Fibroblast of skin of scalp (primary cell): ENCODE measurements at places on chromosomes 12 and 14.
A peak's percentile ranks its signal among the peaks of the same experiment; 100 is the strongest.

DNA sequence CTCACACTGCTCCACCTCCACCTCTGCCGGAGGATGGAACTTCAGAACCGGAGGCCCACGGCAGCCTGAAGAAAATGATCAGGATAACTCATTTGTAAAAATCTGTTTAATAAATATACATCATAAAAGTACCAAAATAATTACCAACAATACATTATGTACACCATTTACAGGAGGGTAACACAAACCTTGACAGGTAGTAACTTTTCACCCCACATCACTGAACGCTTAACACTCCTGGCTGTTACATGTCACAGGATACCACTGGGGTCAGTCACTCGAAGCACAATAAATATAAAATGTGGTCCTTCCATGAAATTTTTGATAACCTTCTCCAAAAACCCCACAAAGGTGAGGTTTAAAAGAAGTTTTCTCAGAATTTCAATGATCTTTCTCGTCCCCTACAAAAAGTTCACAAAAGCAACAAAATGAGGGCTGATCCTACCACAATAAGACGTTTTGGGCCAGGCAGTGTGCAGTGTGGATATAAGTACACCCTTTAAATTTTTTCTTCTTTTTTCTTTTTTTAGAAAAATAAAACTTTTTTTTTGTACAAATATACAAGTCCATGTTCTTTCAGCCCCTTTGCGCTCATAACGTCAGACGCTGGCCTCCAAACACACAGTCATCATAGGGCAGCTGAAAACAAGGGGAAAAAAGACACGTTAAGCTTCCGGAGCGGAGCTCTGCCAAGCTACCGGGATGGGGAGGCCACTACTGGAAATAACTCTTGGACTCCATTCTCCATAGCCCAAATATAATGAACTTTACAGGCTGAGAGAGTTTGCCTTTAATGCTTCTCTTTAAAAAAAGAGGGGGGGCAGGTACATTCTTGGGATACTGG, 2.9 kb downstream of the NFKBIA start:
- DNase-seq: no peak

- DNase-seq: peak; percentile 67
These were observed 3.2 kb downstream of the BIN2 start for GRCh38 chr12:51320695-51321320.

- no peak for DNase-seq
These were observed 41.7 kb downstream of the TRAFD1 start for GRCh38 chr12:112167031-112167461.

DNA sequence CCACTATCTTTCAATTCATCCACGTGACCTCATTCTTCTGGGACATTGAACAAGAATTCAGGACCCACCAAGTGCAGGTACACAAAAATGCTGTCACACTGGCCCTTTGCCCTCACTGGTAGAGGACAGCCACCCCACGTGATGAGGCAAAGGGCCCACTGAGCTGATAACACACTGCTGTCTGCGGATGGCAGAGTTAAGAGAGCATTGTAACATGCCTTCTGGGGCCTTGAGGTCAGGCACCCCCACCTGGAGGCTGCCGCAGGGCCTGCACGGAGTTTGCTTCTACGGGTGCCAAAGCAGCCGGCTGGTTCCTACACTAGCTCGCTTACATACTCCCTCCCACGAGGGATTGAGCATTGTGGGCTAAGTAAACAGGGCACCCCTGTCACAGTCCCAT, 101.0 kb downstream of the LRIG3 start:
- no peak for DNase-seq

DNA sequence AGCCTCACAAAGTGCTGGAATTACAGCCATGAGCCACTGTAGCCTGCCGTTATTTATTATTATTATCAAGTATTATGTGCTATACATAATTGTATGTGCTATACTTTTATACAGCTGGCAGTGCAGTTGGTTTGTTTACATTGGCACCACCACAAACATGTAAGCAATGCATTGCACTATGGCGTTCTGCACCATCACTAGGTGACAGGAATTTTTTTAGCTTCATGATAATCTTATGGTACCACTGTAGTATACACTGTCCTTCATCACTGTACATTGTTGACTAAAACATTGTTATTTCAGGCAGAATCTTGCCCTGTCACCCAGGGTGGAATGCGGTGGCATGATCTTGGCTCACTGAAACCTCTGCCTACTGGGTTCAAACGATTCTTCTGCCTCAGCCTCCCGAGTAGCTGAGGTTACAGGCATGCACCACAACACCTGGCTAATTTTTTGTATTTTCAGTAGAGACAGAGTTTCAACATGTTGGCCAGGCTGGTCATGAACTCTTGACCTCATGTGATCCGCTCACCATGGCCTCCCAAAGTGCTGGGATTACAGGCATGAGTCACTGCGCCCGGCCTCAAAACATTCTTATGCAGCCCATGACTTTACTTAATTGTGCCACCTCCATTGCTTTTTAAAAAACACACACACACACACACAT, 17.1 kb downstream of the MRPL42 start:
- DNase-seq: peak; percentile 48

DNA sequence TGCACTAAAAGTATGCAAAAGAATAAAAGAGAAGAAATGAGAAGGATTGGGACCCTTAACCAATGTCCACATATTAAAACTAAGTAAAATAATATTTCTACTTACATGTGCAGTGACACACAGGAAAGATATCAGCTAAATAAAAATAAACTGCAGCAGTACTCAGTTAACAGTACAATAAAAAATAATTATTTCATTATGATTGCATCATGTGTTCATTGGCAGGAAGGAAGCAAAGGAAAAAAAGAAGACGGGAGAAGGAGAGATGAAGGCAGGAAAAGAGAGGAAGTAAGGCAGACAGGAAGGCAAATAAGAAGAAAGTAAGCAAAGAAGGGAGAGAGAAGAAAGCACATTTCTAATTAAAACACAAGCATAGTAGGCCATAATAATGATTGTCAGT, 33.0 kb downstream of the RASSF9 start:
- DNase-seq: peak; percentile 63

- DNase-seq: no peak
These were observed 5.7 kb upstream of the SUSD6 start for GRCh38 chr14:69605738-69606137.

- DNase-seq: no peak
These were observed 78.8 kb downstream of the RPS6KA5 start for GRCh38 chr14:90981636-90982035.

DNA sequence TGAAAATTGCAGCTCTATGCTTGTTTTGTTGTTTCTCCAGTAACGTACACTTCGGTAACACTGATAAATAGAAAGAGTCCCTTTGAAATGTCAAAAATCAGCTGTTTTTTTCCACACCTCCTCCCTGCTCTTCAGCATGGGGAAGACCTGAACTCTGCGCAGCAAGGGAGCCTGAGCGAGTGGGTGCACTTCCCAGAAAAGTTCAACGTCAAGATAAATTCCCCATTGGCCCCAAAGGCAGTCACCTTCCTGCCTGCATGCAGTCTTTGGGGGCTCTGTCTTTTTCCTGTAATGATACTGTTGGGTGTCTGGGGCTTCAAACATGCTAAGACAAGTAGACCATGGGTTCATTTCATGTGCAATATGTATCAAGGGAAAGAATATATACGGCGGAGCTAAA, 8.8 kb upstream of the FOXG1 start:
- DNase-seq: no peak

GRCh38 chr12:84502180-84502860, 410.3 kb downstream of the SLC6A15 start:
- DNase-seq: no peak

DNA sequence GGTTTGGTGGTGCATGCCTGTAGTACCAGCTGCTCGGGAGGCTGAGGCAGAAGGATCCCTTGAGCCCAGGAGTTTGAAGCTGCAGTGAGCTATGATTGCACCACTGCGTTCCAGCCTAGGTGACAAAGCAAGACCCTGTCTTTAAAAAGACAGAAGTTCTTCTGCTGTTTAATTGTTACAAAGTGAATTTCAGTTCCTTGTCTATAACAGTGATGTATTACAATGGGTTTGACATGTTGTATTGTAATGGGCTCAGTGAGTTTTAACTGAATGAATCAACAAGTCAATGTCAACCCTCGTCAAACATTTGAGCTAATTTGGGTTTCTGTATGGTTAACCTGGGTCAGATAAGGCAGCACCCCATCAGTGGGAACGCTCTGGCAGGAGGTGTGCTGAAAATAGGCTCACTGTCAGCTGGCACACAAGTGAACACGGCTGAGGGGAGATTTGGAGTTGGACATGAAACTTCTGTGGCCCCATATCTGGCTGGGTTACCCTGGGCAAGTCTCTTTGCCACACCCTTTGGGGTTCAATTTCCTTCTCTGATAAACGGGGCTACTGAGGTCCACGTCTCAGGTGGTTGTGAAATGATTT, 14.0 kb upstream of the TRPV4 start:
- no peak for DNase-seq

DNA sequence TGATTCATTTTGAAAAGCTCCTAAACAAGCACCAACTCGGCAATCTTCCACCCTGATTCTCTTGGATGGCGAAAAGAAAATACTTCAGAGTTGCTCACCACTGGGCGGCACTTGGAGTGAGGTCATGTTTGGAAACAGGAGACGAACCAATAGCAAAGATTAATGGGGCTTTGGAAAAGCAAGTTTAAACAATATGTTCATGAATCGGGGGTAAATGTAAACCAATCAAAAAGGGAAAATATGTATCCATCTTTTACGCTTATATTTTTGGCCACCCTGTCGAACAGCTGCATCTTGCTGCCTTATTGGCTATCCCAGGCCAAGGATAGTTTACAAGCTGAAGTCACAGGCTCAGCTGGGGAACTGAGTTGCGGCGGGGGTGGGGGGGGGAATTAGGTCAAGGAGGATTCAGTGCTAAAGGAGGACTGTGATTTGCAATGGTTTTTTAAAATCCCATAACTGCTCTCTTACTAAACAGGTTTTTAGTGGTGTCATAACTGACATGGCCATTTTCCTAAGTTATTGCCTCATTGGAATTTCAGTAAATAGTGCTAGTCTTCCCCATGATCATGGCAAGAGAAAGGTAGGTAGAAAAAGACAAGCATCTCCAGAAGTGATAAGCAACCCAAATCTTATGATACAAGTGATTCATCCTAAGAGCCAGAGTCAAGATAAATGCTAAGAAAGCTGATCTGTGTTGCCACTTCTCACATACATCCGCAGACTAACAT, 210.6 kb downstream of the PHLDA1 start:
- peak; percentile 58 for DNase-seq

DNA sequence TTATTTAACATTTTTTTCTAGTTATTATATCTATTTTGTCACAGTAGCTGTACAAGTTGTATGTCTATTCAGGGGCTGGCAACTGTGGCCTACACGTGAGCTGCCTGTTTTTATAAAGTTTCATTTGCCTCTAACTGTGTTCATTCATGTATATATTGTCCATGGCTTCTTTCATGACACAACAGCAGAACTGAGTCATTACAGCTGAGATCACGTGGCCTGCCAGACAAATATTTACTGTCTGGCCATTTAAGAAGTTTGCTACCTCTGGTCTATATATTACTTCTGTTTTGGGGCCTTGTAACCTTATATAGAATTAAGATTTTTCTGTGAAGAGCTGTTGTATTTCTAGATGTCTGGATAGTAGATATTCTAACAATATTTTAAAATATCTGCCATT, 37.9 kb downstream of the KIAA0586 start:
- peak; percentile 3 for DNase-seq

DNA sequence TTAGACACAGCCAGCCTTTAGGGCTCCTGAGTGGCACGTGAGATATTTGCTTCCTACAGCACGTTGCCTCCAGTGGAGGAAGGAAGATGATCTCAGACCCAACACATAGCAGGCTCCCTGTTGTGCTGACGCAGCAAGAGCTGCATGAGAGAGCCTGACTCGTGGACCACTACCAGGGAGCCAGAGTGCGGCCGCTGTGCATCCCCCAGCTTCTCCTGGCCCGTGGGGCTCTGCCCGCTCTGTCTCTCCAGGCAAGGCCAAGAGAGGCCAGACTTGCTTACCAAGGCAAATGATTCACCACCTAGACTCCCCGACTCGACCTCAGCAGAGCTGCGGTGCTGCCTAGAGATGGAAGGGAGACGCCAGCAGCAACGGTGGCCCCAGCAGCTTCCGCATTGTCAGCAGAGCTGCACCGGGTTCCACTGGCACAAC, 37.5 kb downstream of the MAP3K9 start:
- DNase-seq: peak; percentile 4

GRCh38 chr12:1073652-1074051, 82.6 kb downstream of the ERC1 start:
- peak; percentile 30 for DNase-seq

DNA sequence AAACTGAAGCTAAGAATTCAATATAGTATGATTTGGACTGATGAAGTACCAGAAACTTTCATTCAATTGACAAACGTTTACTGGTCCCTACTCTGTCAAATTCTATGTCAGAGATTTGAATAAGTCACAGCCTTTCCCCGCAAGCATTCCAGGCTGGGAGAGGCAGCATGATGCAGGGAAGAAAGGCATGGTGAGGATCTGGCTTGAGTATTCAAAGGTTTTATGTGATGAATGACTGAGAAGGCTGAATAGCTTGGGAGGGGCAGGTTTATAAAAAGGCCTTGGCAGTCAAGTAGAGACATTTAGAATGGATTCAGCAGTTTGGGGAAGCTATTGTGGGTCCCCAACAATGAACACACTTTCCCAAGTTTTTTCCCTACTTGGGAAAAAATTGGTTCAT, 431.8 kb downstream of the DPF3 start:
- no peak for DNase-seq

DNA sequence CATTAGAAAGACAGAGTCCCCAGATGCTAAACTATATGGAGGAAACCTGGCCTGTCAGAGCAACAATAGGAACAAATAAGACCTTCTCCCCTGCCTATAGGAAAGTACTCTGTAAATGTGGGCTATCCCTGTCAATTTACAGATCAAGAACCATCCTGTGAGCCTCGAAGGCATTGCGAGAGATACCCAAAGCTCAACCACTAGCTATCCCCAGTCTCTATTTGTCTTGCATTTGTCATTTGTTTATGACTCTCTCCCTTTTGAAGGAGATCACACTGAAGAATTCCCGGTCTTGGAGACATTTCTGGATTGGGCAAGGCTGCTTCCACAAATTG, 42.7 kb upstream of the DHRS4 start:
- no peak for DNase-seq

DNA sequence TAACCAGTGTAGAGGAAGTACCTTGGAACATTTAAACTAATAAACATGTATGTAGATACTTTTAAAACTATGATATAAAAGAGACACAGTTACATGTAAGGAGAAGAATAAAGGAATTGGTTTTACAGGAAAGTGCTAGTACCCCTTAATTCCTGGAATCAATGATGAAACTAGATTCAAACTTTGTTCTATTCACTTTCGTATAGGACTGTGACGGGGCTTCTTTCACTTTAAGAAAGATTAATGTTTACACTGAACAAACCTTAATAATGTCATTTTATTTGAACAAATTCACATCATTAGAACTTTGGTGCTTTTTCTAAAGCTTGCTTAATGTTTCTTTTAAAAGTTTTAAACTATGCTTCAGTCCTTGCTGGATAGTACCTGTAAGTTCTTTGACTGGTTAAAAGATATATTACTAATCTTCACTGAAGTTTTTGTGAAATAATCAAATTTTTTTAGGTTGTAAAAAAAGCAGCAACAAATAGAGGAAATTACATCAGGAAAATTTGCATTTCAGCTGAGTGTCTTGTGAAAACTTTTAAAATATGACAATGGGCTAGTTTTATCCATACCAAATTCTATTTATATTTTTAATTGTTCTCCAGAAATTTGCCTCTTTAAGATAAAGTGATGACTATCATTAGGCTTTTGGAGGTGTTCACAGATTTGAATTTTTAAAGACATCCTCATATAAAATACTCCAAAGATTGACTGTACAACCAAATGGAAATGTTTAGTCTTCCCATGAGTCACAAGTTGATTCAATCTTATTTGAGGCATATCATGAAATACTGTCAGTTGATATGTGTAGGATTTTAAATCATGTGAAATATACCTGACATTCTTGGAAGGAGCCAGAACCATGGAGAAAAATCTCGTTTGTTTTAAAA, 36.2 kb downstream of the PAPOLA start:
- DNase-seq: no peak
